ENCODE measurements at places on chromosomes 16 and 17.

DNA sequence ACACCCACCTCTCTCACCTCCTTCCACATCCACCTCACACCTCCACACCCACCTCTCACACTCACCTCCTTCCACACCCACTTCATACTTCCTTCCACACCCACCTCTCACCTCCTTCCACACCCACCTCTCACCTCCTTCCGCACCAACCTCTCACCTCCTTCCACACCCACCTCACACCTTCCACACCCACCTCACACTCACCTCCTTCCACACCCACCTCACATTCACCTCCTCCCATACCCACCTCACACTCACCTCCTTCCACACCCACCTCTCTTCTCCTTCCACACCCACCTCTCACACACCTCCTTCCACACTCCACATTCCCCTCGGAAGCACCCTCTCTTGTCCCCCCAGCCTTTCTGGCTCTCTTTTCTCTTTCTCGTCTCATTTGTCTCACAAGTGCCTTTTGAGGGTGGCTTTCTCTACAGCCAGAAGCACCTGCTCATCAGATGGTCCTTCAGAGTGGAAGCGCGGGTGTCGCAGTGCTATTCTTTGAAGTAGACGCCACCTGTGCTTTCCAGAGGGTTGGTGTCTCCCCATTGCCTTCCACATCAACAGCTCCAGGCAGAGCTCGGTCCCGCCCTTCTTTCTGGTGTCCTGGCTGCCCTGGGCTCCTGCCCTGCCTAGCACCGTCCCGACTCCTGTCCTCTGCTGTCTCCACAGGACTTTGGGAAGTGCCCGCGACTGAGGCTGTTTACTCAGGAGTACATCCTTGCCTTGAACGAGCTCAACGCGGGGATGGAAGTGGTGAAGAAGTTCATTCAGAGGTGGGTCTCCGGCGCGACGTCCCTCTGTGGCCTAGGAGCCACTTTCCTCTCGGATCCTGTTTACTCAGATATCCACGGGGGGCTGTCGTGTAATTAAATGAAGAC is 109.4 kb upstream of the PLCG2 start:
- DNase-seq = no peak

GRCh38 chr17:68457168-68457538 is at the start of gene WIPI1:
WIPI1 (minus strand) TSS chr17:68457496; CDS start chr17:68457421, 75 bp downstream.
- DNase-seq = no peak

GRCh38 chr17:20995873-20996723 is 46.7 kb downstream of the USP22 start:
- DNase-seq = no peak

- no peak for DNase-seq
Observed at GRCh38 chr16:87042551-87043230, 274.5 kb downstream of the C16orf95 start.

GRCh38 chr16:23072084-23072599 is 77.1 kb downstream of the USP31 start:
- DNase-seq = no peak

DNA sequence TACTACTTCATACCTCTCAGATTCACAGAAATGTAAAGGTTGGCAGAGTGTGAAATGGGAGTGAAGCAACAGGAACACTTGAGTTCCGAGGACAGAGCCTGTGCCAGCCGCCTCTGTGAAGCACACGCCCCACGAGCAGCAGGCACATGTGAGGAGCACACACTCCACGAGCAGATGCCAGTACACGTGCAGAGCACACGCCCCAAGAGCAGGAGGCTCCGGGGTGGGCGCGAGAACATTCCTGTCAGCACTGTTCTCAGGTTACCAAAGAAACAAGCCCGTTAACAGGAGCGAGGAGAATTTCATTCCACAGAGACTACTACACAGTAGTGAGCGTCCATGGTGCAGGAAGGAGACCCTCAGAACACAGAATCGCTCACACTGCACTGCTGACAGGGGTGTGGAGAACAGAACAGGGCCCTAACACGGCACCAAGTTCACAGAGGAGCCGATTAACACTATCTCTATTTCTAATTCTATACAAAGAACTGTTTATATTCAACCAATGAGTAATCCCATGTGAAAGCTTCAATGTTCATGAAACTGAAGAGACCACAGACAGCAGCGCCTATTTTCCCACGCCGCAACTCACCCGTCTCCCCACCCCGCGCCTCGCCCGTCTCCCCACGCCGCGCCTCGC is 40.1 kb downstream of the KLHDC4 start:
- DNase-seq = no peak

DNA sequence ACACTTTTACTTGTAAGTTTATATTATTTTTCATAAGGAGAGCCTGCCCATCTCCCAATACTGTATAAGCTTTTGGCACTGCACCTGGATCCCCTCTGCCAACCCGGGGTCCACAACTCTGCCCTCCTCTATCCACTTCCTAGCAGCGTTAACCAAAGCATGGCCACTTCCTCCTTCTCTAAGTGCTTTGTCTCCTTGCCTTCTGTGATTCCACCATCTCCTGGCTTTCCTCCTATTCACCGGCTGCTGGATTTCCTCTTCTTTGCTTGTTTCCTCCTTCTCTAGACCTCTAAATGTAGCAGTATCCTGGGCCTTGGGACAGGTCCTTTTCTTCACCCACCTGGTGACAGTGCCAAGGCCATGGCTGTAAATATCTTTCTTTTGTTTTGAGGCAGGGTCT is 20.0 kb upstream of the WFIKKN2 start:
- DNase-seq = no peak
